Stimulated activated CD4-positive, alpha-beta T cell treated with anti-CD3 and anti-CD28 coated beads, Interleukin-15, amount 100 ng/mL, for 48 hours (primary cell): ENCODE measurements at places on chromosomes 4 and X.

GRCh38 chr4:85218756-85219155 is 252.3 kb upstream of the WDFY3 start:
- DNase-seq, result no peak

GRCh38 chr4:124757126-124757525 is 44.6 kb upstream of the ANKRD50 start:
- no peak for DNase-seq

- DNase-seq, result peak; percentile 66
Observed at GRCh38 chr4:83219344-83220331, 65.0 kb downstream of the COQ2 start.

DNA sequence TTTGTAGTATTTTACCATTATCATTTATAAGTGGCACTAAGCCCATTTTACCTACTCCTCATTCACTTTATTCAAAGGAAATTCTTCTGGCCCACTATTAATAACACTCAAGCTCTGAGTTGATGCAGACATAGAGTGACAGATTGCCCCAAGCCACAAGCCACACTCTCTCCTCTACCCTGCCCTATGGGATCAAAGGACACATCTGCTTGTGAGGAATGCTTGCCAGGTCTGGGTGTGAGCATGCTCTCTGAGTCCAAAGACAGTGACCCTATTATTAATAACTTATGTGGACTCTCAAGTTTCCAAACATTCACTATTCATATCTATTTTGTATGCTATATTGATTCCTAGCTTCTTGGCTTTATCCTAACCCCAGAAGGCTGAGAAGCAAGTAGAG is 18.5 kb downstream of the ETNPPL start:
- no peak for DNase-seq

DNA sequence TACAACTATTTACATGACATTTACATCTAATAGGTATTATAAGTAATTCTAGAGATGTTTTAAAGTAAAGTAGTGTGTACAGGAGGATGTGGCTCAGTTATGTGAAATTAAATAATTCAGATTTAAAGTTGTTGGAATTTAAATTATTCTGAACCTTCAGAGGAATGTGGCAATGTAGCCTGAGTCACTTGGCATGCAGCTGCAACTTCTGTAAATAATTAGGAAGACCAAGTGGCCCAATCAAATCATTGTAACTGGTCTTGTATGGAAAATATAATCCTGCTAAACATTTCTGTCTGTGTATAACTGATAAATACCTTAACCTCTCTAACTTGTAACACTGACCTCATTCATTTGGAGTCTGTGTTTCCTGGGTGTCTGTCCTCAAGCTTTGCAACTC is 828.9 kb downstream of the GLUD2 start:
- DNase-seq, result no peak

GRCh38 chr4:59700651-59701050 is 1499.5 kb upstream of the ADGRL3 start:
- no peak for DNase-seq

DNA sequence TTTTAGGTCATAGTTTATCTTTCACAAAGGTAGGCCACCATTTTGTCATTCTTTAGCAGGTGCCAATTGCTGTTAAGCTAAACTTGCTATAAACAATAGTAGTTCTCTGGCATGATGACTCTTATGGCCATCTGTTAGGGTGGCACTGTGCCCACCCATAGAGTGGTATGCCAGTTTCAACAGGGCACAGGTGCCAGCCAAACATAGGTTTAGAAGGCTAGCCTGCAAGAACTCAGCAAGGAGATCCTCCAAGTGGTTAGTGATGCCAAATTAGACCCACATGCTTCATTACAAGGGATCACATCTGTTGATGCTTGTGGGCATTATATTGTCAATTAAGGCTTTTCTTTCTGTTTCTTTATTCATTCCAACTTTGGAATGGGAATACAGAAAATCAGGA is 204.5 kb downstream of the FMR1NB start:
- DNase-seq, result no peak

DNA sequence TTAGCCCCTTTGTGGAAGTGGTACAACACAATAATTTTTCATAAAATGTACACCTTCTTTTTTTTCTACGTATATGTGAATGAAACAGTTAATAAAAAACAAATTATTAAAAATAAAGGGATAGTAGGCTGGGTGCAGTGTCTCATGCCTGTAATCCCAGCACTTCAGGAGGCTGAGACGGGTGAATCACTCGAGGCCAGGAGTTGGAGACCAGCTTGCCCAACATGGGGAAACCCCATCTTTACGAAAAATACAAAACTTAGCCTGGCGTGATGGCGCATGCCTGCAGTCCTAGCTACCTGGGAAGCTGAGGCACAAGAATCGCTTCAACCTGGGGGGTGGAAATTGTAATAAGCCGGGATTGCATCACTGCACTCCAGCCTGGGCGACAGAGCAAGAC is 244.9 kb downstream of the RAPGEF2 start:
- DNase-seq, result no peak

DNA sequence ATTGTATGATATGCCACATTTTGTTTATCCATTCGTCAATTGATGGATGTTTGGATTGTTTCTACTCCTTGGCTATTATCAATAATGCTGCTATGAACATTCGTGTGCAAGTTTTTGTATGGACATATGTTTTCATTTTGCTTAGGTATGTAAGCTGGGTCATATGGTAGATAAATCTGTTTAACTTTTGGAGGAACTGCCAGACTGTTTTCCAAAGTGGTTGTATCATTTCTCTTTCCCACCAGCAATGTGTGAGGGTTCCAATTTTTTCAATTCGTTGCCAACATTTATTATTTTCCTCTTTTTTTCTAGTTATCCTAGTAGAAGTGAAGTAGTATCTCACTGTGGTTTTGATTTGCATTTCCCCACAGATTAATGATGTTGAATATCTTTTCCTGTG is 71.8 kb downstream of the DIAPH2 start:
- DNase-seq, result no peak

GRCh38 chr4:186342582-186342981 is 76.6 kb downstream of the F11 start:
- DNase-seq, result no peak

GRCh38 chr4:37735578-37735977 is 49.4 kb upstream of the RELL1 start:
- DNase-seq, result no peak

GRCh38 chr4:182090186-182090585 is 153.0 kb upstream of the TENM3 start:
- DNase-seq, result no peak

- DNase-seq, result peak; percentile 56
Observed at GRCh38 chrX:49163555-49164419, 1.2 kb downstream of the MAGIX start.

GRCh38 chr4:174517502-174518445 is 4.5 kb downstream of the HPGD start:
- DNase-seq, result no peak

DNA sequence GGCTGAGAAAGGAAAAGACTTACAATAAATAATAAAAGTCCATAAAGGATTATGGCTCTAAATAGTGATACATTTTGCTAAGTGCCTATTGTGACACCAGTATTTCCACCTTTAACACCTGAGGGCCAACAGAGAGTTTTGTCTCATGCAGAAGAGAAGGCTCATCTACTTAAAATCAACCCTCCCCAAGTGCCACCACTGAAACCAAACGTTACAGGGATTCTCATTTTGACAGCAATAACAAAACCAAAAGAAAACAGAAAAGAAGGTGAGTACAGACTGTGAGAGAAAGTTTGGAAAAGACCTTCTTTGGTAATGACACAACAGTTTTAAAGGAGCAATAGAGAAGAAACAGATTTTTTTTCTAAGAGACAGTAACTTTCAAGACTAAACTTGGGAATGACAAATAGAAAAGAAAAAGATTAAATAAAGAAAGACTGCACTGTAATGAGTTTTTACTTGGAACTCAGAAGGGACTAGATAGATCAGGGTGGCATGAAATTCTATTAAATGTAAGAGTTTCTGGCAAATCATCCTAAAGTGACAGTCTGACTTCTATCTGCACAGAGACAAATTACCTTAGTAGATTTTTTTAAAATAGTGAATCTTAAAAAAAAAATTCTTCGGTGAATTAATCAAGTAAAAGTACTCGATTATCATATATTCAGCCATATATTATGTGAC is 109.7 kb downstream of the ZNF827 start:
- DNase-seq, result no peak
